ENCODE measurements at places on chromosomes 3 and 15.

- DNase-seq, result no peak
Observed at GRCh38 chr3:134339331-134339730, 34.9 kb downstream of the AMOTL2 start.

- DNase-seq, result no peak
Observed at GRCh38 chr3:9915254-9916141, 1.4 kb upstream of the IL17RC start.

DNA sequence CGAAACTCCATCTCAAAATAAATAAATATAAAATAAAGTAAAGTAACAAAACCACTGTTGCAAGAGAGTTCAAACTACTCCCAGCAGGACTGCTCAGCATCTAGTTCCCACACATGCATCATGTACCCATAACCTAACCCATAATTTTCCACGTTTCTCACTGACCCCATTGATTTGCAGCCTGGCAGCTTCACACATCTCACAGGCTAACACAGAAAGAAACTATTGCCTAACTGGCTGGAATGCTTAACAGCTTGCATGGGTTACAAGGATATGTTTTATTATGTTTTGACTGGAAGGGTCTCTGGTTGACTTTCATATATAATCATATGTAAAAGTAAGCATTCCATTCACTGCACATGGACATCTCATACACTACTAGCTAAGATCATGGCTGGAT is 55.6 kb upstream of the TBC1D23 start:
- no peak for DNase-seq

DNA sequence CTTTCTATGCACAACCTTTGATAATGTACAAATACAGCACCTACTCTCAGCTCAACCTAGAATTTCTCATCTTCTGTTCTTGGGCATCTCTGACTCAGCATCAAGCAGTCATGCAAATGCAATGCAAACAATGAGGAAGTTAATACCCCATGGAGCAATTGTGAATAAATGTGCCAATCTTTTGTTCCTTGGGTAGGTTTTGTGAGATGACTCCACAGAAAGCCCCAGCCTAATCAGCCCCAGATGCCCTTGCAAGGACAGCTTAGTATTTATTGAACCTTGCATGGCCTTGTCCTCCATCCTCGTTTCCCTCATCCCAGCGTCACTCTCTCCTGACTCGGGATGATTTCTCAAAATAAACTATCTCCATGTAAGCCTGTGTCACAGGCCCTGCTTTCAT is 494.7 kb upstream of the NECTIN3 start:
- DNase-seq, result no peak

- no peak for DNase-seq
Observed at GRCh38 chr3:139687431-139687830, 9.7 kb upstream of the NMNAT3 start.

DNA sequence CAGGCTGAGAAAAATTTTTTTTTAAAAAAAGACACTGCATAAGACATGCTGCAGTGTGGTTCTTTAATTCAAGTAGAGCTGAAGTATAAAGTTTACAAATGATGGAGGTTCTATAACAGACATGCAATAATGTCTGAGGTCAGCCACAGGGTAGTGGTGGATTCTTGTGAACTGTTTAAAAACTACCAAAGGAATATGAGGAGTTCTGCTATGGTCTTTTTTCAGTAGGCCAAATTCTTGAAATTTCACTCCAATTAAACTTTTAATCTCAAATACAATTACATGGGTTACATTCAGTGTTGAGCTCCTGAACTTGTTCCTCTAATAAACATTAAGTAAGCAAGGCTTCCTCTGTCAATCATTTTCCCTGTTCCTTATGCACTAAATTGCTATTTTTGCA is 122.7 kb downstream of the PLD1 start:
- DNase-seq, result no peak

DNA sequence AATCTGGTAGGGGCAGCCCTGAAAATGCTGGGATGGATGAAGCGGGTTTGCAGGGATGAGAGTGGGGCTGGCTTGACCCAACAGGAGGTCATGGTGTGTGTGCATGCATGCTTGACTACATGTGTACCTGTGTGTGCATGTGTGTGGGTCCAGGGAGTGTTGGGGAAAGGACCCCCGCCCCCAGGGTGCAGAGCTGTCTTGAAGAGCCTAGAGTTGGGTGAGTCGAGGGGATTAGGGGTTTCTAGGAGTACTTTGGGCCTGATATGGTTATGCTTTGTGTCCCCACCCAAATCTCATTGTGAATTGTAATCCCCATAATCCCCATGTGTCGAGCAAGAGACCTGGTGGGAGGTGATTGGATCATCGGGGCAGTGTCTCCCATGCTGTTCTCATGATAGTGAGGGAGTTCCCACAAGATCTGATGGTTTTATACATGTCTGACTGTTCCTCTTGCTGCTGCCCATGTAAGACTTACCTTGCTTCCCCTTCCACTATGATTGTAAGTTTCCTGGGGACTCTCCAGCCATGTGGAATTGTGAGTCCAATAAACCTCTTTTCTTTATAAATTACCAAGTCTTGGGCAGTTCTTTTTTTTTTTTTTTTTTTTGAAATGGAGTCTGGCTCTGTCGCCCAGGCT is 5.2 kb upstream of the LCTL start:
- DNase-seq, result no peak

GRCh38 chr3:103657756-103658155 is 1222.9 kb downstream of the ZPLD1 start:
- DNase-seq, result no peak

DNA sequence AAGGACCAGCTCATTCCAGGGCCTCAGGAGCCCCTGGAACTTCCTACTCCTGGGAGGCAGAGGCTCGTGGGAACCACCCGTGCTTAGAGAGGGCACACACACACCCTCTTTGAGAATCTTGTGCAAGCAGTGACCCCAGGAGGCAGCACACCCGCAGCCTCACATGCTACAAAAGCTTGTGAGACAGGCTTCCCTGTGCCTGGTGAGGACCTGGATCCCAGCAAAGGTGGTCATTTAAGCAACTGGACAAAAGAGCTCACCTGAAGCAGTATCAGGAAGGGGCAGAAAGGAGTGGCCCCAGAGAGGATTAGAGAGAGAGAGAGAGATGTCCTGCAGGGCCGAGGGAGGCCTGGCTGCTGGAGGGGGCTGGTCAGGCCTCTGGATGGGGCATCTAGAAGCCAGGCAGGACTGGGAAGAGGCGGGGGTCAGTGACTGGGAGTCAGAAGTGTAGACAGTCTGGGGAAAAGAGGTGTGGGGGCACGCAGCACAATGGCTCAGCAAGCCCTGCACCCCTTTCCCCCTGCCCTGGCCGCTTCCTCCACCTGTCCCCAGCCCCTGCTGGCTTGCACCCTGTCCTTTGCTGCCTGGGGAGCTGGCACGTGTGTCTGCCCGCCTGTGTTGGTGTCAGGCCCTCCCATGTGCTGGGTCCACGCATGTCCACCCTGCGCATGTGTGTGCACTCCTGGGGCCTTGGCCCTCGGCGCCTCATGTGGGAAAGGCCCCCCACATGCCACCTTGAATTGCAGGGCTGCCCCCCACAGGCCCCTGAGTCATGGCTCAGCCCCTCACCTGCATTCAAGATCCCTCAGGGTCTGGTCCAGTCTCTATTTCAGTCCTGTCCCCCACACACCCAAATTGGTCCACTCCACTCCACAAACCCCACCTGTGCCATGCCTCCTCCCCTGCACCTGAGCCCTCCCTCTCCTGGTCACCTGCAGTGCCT is 36.9 kb downstream of the TSPAN3 start:
- DNase-seq, result no peak

DNA sequence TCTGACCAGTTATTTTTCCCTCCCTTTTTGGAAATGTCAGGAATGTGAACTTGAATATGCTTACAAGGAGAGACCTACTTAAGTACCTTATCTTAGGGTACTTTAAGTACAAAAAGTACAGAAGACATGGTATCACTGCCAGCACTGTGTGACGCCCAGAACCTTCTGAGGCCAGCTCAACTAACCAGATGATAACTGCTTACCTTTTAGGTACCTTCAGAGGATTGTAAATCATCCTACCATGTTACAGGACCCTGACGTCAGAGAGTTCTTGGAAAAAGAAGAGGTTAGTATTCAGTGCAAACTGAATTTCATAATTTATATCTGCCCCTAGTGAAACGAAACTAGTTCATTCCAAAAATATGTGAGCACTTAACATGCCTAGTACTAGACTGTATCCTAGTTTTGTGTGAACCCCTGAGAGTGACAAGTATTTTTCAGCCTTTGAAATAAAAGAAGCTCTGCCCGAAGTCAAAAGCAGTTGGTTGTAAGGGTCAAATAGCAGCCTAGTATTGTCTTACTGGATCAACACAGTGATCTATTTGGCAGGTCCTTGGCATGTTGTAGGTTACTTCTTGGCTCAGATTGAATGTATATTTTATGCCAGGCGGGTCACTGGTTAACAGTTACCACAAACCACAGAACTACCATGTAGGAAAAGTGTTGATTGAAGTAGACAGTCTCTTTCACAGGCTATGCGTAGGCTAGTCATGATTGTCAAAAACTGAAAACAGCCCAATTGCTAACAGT is 23.8 kb upstream of the SNX22 start:
- DNase-seq, result no peak

DNA sequence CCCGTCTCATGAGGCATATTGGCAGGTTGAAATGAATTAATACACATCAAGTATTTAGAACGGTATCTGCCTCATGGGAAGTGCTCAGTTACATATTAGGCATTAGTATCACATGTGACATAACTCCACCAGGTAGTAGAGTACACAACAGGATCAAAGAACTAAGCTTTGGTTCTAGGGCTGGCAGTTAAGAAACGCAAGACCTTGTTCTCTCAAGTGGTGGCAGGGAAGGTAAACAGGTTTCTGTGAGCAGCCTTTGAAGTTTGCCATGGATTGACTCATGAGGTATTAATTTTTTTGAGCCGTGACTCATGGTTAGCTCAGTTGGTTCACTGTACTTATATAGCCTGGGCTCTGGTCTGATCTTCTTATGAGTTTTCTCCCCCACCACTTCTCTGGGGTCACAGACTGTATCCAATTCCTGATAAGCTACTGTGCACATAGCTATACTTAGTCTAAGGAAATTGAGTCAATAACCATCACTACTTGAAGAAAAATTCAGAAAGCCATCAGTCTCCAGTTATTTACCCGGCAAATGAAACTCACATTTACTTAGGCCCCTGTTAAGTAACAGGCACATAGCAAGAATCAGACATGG is 155.6 kb upstream of the STT3B start:
- no peak for DNase-seq

DNA sequence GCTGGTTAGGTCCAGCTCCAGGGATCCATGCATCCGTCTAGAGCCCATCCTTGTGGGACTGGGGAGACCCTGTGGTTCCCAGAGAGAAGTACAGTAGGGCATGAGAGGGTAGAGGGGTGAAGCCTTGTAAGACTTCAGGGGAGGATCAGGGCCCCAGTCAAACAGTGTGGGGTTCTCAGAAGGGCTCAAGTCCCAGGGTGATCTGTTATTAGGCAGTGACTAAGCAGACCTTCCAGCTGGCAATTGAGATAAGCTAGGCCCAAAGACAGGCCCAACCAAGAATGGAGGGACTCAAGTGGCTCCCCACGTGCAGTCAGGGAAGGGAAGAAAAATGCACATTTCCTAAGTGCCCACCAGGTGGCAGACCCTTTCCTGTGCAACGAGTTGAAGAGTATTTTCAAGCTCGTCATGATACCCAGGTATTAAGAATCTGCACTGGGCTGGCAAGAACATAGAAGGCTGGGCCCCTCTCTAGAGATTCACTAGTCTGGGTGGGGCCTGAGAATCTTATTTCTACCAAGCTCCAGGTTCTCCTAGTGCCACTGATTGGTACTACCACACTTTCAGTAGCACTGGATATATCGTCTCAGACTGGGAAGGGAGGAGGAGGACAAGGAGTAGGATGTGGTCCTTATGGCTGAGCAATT is 240.8 kb downstream of the NR1D2 start:
- no peak for DNase-seq

DNA sequence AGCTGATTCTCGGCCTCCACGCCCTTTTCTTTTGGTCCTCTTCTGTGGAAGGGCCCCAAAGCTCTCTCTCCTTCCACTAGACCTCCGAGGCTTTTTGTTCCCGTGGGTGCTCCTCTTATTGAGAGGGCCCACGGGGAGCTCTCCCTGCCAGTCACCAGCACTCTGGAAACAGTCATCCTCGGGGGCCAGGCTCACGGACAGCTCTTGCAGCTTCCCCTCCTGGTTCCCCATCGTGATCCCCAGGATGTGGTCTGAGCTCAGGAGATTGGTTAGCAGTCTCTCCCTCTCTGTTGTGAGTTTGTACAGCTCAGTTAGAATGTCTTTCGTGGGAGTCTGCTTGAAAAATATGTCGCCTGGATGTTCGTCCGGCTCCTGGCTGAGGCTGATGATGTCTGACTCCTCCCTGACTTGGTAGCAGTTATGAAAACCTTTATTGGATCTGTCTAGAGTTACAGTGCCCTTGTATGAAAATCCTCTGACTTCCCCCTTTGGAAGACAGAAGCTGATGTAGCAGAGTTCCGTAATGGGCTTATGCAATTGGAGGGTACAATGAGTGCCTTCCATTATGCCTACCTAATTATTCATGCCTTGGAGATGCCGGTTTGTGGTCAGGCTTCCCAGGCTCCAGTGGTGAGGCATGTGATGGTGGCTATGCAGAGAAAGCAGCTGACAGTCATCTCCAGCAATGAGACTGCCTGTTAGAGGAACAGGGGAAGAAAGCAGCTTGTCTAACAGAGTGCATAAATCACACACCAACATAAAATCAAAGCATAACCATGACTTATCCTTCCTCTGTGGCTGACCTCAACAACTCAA is 40.0 kb downstream of the FMN1 start:
- peak; percentile 88 for DNase-seq

GRCh38 chr15:50135031-50135551 is 16.1 kb upstream of the ATP8B4 start:
- DNase-seq, result no peak

- DNase-seq, result no peak
Observed at GRCh38 chr15:39908186-39908585, 11.9 kb downstream of the GPR176 start.

- no peak for DNase-seq
Observed at GRCh38 chr3:16570113-16570512, 35.1 kb downstream of the DAZL start.

GRCh38 chr3:111781561-111782446 is 77.3 kb upstream of the PHLDB2 start:
- DNase-seq, result no peak

- no peak for DNase-seq
Observed at GRCh38 chr3:147428326-147428725, 19.2 kb downstream of the ZIC1 start.

DNA sequence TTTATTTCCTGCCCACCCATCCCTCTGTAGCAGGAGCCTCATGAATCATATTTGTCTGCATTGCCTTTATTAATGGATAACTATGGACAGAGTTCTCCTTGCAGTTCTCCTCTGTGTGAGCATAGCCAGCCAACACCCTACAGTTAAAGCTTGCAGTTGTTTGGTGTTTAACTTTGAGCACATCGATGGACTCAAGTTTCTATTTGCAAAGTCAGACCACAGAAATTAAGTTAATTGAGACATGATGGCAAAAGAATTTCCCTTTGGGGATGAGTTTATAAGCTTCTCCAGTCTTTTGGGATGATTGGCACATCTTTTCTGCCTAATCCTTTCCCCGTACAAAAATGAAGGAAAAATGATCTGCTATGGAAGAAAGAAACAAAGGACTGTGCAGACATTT is 398.9 kb upstream of the THBS1 start:
- DNase-seq, result no peak

GRCh38 chr3:55658690-55659562 is 171.8 kb upstream of the WNT5A start:
- DNase-seq, result no peak
